ENCODE measurements at places on chromosomes 3 and 15. TPM values are rescaled to one million over a fixed set of nuclear protein-coding genes. Genes with fewer than 3 reads are reported as not detected.

SCG5 gene
- 10.0 TPM for total RNA-seq

PLSCR5 gene
- not detected for total RNA-seq

MST1R gene
- 2.1 TPM for total RNA-seq

ATR gene
- 15.2 TPM for total RNA-seq

WDR53 gene
- total RNA-seq, result 2.9 TPM

TRPM1 gene
- not detected for total RNA-seq

NPAP1 gene
- 0.41 TPM for total RNA-seq

LRRC3B gene
- total RNA-seq, result 0.41 TPM

GHSR gene
- total RNA-seq, result 0.55 TPM

UBXN7 gene
- 14.7 TPM for total RNA-seq

STARD9 gene
- 45.9 TPM for total RNA-seq

ZIC4 gene
- total RNA-seq, result not detected

GPR15 gene
- total RNA-seq, result 0.66 TPM

PIGX gene
- 31.3 TPM for total RNA-seq

FRMD5 gene
- total RNA-seq, result 0.41 TPM

DNA sequence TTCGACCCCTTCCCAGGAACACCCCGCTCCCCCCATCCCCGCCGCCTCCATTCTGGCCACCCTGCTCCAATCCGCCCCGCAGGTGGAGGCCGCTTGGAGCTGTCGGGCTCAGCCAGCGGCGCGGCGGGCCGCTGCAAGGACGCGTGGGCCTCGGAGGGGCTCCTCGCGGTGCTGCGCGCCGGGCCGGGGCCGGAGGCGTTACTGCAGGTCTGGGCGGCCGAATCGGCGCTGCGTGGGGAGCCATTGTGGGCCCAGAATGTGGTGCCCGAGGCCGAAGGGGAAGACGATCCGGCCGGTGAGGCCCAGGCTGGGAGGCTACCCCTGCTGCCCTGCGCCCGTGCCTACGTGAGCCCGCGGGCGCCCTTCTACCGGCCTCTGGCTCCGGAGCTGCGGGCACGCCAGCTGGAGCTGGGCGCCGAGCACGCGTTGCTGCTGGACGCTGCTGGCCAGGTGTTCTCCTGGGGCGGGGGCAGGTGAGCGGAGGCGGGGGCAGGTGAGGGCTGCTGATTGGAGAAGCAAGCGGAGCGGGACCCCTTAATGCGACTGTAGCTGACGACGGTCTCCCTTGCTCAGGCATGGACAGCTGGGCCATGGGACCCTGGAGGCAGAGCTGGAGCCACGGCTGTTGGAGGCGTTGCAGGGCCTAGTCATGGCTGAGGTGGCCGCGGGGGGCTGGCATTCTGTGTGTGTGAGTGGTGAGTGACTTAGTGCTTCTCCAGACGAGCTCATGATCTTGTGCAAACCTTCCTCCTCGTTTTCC, 2.5 kb downstream of the RCCD1 start:
- H3K27me3 ChIP-seq, result no peaks in the 10 kb centered on the region
- H3K36me3 ChIP-seq, result peaks cover 16% of the 10 kb centered on the region
- peak overlapping the region; percentile 81 for H3K27ac ChIP-seq
- DNase-seq, result no peak

DNA sequence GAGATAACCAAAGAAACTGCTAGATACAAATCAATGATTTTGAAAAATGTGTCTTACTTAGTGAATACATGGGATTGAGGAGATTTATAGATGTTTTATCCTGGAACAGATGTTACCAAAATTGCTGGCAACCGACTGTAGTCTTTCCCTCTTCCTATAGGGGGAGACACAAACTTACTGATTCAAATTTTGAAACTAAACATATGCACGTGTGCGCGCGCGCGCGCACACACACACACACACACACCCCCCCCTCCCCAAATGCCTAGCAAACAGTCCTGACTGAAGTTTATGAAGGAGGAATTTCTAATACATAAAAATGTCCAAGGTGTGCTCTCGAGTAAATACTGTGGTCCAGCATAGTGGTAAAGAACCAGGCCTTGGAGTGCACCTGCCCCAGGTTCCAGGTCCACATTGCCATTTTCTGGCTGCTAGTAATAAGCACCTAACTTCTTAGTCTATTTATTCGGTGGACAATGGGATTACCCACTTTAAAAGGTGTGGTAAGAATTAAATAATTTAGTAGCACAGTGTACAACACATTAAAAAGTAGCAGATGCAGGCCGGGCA, 18.5 kb upstream of the C3orf62 start:
- DNase-seq, result no peak
- peaks cover 13% of the 10 kb centered on the region for H3K4me1 ChIP-seq
- H3K36me3 ChIP-seq, result peaks cover 49% of the 10 kb centered on the region
- H3K27ac ChIP-seq, result peak overlapping the region; percentile 76
- no peak overlapping the region for H3K4me3 ChIP-seq
- H3K27me3 ChIP-seq, result no peaks in the 10 kb centered on the region

- no peaks in the 10 kb centered on the region for H3K4me1 ChIP-seq
- no peak overlapping the region for H3K27ac ChIP-seq
- H3K27me3 ChIP-seq, result no peaks in the 10 kb centered on the region
- peaks cover 94% of the 10 kb centered on the region for H3K36me3 ChIP-seq
These were observed 58.4 kb downstream of the NME9 start for GRCh38 chr3:138271189-138271794.

DNA sequence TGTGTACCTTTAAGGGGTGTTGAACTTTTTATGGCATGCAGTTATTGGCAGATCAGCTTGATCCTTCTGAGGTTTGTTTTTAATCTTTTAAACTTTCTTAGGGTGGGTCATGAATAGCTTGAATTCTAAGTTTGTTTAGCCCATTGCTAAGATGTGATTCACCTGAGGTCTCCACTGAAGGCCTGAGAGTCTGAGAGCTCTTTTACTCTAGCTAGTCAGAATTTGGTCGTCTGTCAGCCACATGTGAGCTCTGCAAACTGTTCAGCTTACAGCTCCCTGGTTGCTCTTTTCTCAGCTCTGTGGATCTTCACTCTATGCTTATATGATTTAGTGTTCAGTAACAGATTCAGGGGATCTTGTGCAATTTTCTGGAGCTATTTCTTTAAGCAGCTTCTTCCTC, 161.3 kb downstream of the ABHD5 start:
- H3K4me1 ChIP-seq, result no peaks in the 10 kb centered on the region
- H3K4me3 ChIP-seq, result no peak overlapping the region
- no peaks in the 10 kb centered on the region for H3K36me3 ChIP-seq

DNA sequence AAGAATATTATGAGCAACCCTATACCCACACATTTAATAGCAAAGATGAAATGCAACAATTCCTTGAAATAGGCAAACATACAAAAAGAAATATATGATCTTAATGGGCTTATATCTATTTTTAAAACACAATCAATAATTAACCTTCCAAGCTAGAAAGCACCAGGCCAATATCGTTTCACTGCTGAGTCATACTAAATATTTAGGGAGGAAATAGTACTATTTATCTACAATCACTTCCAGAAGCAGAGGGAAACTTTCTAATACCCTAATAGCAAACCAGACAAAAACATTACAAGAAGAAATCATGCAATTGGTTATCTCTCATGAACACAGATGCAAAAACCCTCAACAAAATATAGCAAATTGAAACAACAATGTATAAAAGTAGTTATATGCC, 207.8 kb downstream of the MTHFS start:
- H3K27me3 ChIP-seq, result no peaks in the 10 kb centered on the region
- no peak overlapping the region for H3K4me3 ChIP-seq
- no peaks in the 10 kb centered on the region for H3K36me3 ChIP-seq
- no peak for DNase-seq

DNA sequence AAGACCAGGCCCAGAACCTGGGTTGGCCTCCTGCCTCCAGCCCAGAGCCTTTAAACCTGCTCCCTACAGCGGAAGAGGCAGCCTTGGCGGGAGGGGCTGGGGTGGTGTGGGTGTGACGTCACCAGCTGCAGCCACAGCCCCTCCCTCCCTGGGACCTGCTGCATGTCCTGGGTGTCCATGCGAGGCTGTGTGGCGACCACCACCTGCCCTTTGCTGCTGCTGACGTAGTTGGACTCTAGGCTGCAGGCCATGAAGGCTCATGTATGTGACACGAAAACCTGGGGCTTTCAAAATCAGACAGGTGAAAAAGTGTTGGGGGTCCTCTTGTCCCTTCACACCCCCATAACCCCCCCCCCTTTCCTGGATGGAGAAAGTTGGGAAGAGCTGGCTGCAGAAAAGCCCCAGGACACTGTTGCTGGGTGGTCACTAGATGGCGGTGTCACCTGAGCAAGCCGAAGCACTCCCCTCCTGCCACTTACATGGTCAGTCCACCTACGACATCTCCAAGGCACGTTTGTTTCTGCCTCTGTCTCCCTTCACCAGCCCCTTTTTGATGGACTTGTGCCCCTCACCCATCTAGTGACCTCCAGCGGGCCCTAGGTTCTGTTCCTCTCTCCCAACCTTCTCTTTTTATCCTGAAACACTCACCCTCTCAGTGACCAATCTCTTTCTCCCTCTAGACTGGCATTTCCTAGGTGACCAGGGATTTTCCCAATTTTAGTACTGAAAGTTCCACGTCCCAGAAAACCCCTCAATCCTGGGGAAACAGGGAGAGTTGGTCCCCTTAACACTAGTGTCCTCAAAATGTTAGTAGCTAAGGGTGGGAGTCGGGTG, 35.2 kb downstream of the SLC6A20 start:
- H3K27me3 ChIP-seq, result no peaks in the 10 kb centered on the region
- H3K4me1 ChIP-seq, result no peaks in the 10 kb centered on the region
- no peak overlapping the region for H3K4me3 ChIP-seq
- H3K36me3 ChIP-seq, result no peaks in the 10 kb centered on the region

GRCh38 chr3:57852896-57853295, 96.8 kb downstream of the SLMAP start:
- peaks cover 12% of the 10 kb centered on the region for H3K36me3 ChIP-seq
- no peak overlapping the region for H3K4me3 ChIP-seq
- DNase-seq, result no peak
- H3K4me1 ChIP-seq, result peaks cover 6% of the 10 kb centered on the region
- H3K27ac ChIP-seq, result no peak overlapping the region
- no peaks in the 10 kb centered on the region for H3K27me3 ChIP-seq

DNA sequence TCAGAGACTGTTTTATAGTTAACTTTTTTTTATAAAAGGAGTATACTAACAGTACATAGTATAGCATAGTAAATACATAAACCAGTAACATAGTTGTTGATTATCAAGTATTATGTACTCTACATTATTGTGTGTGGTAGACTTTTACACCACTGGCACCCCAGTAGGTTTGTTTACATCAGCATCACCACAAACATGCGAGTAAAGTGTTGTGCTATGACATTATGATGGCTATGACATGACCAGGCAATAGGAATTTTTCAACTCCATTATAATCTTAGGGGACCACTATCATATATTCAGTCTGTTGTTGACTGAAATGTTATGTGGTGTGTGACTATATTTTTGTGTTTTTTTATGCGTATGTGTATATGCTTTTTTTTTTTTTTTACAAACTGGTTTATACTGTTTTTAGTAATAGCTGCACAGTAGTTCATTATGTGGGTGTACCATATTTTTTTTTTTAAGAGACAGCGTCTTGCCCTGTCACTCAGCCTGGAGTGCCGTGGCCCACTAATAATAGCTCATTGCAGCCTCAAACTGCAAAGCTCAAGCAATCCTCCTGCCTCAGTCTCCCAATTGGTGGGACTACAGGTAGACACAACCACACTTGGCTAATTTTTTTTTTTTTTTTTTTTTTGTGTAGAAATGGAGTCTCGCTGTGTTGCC, 1.9 kb downstream of the CAPN7 start:
- no peak for DNase-seq
- peaks cover 26% of the 10 kb centered on the region for H3K4me1 ChIP-seq
- H3K27me3 ChIP-seq, result no peaks in the 10 kb centered on the region
- H3K4me3 ChIP-seq, result no peak overlapping the region

- no peak for DNase-seq
- no peaks in the 10 kb centered on the region for H3K4me1 ChIP-seq
- H3K4me3 ChIP-seq, result no peak overlapping the region
- H3K27me3 ChIP-seq, result no peaks in the 10 kb centered on the region
- peak overlapping the region; percentile 35 for H3K27ac ChIP-seq
These were observed 3.5 kb downstream of the BTBD1 start for GRCh38 chr15:83063551-83063950.

DNA sequence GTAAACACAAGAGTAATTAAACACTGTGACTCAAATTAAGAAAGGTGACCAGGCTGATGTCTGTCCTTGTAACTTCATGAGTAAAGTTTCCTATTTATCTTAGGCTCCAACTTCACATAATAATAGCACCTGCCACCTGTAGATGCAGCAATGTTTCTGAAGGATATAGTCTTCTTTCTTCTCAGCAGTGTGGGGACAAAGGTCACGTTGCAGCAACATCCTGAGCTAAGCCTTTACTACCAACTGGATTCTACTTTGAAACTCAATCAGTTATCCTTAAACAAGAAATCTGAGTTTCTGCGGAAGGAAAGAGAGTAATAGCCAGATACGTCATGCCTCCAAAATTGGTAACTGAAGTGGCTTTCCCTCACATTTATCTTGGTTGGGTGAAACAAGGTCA, 253.1 kb downstream of the RBMS3 start:
- no peak overlapping the region for H3K27ac ChIP-seq
- no peak for DNase-seq
- no peaks in the 10 kb centered on the region for H3K4me1 ChIP-seq
- no peaks in the 10 kb centered on the region for H3K27me3 ChIP-seq
- no peaks in the 10 kb centered on the region for H3K36me3 ChIP-seq
- no peak overlapping the region for H3K4me3 ChIP-seq

DNA sequence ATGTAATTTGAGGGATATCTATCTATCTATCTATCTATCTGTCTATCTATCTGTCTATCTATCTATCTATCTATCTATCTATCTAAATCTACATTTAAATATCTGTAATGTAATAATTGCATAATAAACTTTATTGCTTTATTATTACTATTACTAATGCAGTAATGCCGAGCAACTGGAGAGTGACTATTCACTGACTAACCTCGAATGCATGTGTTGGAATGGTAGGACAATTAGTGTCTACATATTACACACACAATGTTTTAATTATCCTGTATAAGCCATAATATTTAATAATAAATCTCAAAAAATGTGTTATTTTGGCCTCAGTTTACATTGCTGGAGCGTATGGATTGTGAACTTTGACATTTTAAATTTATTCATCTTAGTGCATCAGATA, 25.2 kb upstream of the CNTN3 start:
- H3K4me1 ChIP-seq, result no peaks in the 10 kb centered on the region

- H3K27ac ChIP-seq, result no peak overlapping the region
- H3K4me3 ChIP-seq, result no peak overlapping the region
- no peaks in the 10 kb centered on the region for H3K4me1 ChIP-seq
- H3K36me3 ChIP-seq, result no peaks in the 10 kb centered on the region
- H3K27me3 ChIP-seq, result no peaks in the 10 kb centered on the region
These were observed 351.2 kb downstream of the RAP2B start for GRCh38 chr3:153513236-153513635.

DNA sequence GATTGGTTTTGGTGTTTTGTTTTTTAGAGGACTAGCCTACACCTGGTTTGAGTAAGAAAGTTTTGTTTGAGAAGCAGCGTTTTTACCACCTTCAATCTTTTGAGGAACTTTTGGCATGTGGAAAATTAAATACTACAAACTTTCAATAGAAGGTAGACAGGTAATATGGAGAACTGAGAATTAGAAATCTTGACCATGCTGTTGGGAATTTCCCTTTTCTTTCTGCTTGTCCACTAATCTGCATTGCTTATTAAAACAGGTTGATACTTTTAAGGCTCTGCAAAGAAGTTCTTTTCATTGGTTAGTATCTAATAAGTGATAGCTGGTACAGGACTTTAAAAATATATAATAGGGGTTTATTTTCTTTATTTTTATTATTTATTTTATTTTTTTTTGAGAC, 31.9 kb downstream of the UBE2E1 start:
- no peak overlapping the region for H3K4me3 ChIP-seq
- H3K27ac ChIP-seq, result no peak overlapping the region
- no peaks in the 10 kb centered on the region for H3K27me3 ChIP-seq

GRCh38 chr15:71508081-71508682, 302.2 kb upstream of the NR2E3 start:
- no peaks in the 10 kb centered on the region for H3K4me1 ChIP-seq
- no peak overlapping the region for H3K4me3 ChIP-seq
- H3K27me3 ChIP-seq, result no peaks in the 10 kb centered on the region
- no peak overlapping the region for H3K27ac ChIP-seq
- DNase-seq, result no peak

All from sigmoid colon (tissue), 7 donors.